ENCODE measurements at places on chromosomes 13 and 19. TPM values are rescaled to one million over a fixed set of nuclear protein-coding genes. Genes with fewer than 3 reads are reported as not detected.

The ERICH6B gene
- total RNA-seq, result not detected

The PIAS4 gene
- 12.8 TPM for total RNA-seq

The ACTMAP gene
- total RNA-seq, result 4.2 TPM

The CCL25 gene
- not detected for total RNA-seq

- no peaks in the 10 kb centered on the region for H3K27me3 ChIP-seq
- peaks cover 41% of the 10 kb centered on the region for H3K36me3 ChIP-seq
- H3K4me3 ChIP-seq, result peak overlapping the region; percentile 87
- peak overlapping the region; percentile 98 for H3K27ac ChIP-seq
- DNase-seq, result peak; percentile 70
Observed at GRCh38 chr19:16628984-16629691, 1.1 kb upstream of the MED26 start.

GRCh38 chr13:34004676-34005075 lies 186.7 kb downstream of the RFC3 start:
- no peak overlapping the region for H3K4me3 ChIP-seq
- H3K36me3 ChIP-seq, result no peaks in the 10 kb centered on the region
- no peaks in the 10 kb centered on the region for H3K27me3 ChIP-seq
- no peak overlapping the region for H3K27ac ChIP-seq

DNA sequence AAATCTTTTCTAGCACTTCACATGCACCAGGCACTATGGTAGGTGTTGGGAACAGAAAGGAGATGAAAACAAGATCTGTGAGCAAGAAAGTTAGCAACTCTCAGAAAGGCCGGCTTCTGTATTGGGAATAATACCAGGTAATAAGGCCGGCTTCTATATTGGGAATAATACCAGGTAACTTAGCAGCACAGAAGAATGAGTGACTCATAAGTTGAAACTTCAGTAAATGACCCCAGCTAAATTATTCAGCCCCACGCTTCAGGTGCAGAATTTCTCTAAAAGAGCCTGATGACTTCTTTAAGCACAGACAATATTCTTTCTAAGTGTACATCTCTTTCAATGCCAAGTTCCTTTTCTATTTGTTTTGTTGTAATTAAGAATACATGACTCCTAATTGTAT lies 151.3 kb downstream of the MYO16 start:
- DNase-seq, result no peak
- no peaks in the 10 kb centered on the region for H3K4me1 ChIP-seq
- H3K36me3 ChIP-seq, result no peaks in the 10 kb centered on the region
- H3K4me3 ChIP-seq, result no peak overlapping the region
- no peak overlapping the region for H3K27ac ChIP-seq
- no peaks in the 10 kb centered on the region for H3K27me3 ChIP-seq

DNA sequence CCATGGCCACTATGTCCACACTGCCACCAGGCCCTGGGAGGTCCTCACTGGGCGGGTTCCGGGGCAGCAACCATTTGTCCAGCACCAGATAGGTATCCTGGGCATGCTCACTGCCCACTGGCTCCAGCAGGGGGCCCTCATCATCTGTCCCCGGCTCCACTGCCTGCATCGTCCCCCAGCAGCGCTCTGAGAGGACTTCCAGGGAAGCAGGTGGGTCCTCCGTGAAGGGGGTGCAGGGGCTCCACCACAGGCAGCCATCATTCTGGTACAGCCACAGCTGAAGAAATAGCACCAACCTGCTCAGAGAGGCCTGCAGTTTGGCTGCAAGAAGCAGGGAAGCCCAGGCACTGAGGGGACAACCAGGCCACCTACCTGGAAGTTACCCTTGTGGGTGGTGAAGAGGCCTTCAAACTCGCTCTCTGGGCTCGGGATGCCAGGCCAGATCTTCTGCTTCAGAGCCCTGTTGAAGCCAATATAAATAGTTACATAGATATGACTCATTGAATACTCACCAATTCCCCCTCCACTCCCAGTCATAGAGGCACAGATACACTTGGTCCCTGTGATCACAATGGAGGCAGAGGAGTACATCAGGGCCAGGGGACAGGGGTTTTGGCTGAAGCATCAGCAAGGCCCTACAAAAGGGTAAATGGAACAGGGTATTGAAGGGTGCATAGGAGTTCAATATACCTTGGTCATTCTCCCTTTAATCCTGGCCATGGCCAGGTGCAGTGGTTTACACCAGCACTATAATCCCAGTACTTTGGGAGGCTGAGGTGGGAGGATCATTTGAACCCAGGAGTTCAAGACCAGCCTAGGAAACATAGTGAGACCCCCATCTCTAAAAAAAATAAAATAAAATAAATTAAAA lies 4.1 kb downstream of the SWSAP1 start:
- H3K4me1 ChIP-seq, result peaks cover 7% of the 10 kb centered on the region
- no peaks in the 10 kb centered on the region for H3K27me3 ChIP-seq
- no peak overlapping the region for H3K27ac ChIP-seq
- peaks cover 6% of the 10 kb centered on the region for H3K36me3 ChIP-seq
- DNase-seq, result no peak

The SLC25A23 gene
- 82.9 TPM for total RNA-seq

The TJP3 gene
- not detected for total RNA-seq

The CYP2F1 gene
- not detected for total RNA-seq

DNA sequence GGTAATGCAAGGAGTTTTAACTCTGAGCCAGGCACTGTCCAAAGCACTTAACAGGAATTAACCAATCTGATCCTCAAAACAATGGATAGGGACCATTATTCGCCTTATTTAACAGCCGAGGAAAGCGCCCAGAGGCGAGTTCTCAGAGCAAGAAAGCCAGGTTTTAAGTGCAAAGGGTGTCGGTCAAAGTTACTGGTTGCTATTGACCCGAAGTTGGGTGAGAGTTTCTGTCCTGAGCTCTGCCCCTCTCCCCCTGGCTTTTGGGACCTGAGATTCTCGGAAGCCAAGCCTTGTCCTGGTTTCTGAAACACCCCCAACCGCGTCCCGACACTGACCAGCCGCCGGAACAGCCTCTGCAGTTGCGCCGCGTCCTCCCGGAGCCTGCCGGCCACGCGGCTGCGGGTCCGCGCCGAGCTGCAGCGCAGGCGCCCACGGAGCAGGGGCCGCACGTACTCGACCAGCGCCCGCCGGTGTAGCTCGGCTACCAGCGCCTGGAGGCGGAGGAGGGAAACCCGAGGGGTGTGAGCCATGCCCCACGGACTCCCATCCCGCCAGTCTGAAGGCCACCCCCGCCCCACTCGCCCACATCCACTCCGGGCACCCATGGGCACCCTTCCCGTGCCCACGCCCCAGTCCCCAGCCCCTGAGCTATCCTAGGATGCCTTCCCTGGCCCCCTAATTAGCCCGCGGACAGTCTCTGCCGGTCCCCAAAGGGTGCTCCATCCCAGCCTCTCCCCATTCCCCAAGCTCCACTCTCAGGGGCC lies 27.8 kb downstream of the EXOC3L2 start:
- H3K4me3 ChIP-seq, result no peak overlapping the region
- H3K36me3 ChIP-seq, result no peaks in the 10 kb centered on the region
- no peak overlapping the region for H3K27ac ChIP-seq
- H3K27me3 ChIP-seq, result peaks cover 3% of the 10 kb centered on the region

The KCNC3 gene
- 2.0 TPM for total RNA-seq

The ZNF497 gene
- 0.30 TPM for total RNA-seq

The WTIP gene
- total RNA-seq, result 19.6 TPM

DNA sequence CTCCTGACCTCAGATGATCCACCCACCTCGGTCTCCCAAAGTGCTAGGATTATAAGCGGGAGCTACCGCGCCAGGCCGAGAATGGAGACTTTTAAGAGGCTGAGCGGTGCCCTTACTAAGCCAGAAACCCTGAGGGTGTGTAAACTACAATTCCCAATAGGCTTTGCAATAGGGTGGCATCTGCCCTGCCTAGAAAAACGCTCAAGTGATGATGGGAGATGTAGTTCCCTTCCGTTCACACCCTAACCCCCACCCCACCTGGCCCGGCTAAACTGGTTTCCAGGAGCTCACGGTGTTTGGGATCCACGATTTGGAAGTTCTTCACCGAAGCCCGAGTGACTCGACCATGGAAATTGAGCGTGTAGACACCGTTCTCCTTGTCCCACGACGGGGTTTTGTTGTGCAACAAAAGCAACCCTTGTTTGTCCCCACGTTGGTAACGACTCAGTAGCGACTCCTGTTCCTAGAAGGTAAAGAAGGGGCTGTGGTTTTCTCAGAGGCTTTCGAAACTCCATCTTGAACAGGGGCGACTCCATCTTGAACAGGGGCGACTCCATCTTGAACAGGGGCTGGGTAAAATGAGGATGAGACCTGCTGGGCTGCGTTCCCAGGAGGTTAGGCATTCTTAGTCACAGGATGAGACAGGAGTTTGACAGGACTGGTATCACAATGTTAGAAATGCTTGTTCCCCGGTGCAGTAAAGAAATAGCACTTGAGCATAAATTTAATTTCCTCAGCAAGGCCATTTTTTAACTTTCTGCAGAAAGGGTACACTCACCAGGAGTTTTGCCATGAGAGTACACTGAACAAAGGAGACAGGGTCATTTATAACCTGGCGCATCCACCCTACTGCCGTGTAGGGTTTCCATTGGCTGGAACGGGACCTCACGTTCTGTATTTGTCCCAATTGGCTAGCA lies 9.8 kb downstream of the PPP1R15A start:
- no peak overlapping the region for H3K4me3 ChIP-seq
- H3K4me1 ChIP-seq, result peaks cover 33% of the 10 kb centered on the region
- peaks cover 13% of the 10 kb centered on the region for H3K36me3 ChIP-seq
- no peak for DNase-seq
- H3K27ac ChIP-seq, result no peak overlapping the region

DNA sequence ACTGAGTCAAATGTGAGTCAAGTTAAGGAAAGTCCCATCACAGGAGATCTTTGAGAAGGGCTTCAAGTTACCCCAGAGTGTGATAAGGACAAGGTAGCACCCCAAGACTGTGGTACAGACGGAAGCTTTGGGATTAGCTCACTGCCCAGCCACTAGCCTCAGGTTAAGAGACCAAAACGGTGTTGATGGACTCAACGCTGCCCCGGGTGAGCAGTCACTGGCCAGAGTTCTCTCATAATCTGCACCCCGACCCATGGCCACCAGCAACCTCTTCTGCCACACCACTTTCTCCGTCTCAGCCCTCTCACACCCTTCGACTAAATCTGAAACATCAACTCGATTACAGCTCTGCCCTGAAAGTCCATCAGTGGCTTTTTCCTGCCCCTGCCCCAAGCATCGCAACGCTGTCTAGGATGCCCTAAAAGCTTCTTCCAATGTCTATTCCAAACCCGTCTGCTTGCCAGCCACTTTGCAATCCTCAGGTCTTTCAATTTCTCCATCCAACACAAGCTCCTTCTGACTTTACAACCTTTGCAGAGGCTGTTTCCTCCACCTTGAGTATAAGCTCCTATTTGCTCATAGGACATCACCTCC lies 5.6 kb downstream of the HNRNPL start:
- H3K27me3 ChIP-seq, result no peaks in the 10 kb centered on the region
- H3K4me1 ChIP-seq, result peaks cover 43% of the 10 kb centered on the region
- no peak for DNase-seq
- no peak overlapping the region for H3K4me3 ChIP-seq
- H3K27ac ChIP-seq, result no peak overlapping the region

The ZNF331 gene
- 12.7 TPM for total RNA-seq

- H3K4me3 ChIP-seq, result no peak overlapping the region
- H3K27me3 ChIP-seq, result no peaks in the 10 kb centered on the region
- H3K27ac ChIP-seq, result no peak overlapping the region
- no peaks in the 10 kb centered on the region for H3K4me1 ChIP-seq
- no peaks in the 10 kb centered on the region for H3K36me3 ChIP-seq
Observed at GRCh38 chr19:35345671-35346111, 2.0 kb upstream of the FFAR1 start.

DNA sequence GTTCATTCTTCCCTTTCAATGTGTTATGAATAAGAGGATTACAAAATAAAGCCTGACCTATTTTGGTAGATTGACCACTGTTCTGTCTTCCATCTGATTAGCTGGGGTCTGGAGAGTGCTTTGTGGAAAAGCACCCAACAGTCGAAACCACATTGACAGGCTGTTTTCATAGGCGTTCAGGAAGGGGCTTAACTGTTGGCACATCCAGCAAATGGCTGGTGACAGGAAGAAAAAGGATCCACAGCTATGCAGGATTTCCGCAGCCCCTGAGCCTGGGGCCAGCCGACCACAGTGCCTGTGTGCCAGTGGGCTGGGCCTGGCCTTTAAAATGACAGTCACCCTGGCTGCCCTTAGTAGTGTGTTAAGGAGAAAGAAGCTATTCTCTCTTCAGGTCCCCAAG lies 113.3 kb downstream of the SIPA1L3 start:
- peaks cover 11% of the 10 kb centered on the region for H3K4me1 ChIP-seq
- DNase-seq, result no peak
- H3K4me3 ChIP-seq, result no peak overlapping the region
